C1 segment of cervical spinal cord (tissue), 14 donors: ENCODE measurements at places on chromosomes 1 and 21.

DNA sequence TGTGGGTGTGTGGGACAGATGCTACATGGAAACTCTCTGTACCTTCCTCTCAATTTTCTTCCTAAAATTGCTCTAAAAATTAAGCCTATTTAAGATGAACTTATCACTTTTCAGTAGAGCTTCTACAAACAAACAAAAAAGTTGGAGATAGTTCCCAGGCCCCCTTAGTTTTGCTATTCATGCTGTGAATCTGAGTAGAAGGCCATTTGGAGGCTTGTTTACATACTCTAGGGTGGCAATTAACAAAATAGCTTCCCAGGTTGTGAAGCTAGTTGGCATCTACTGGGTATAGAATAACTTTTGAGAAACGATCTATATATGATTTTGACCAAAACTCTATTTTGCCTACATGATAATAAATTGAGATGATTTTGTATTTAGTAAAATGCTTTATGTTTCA lies 541.4 kb upstream of the B3GALT2 start:
- no peak for DNase-seq

GRCh38 chr21:34519016-34519415 lies 7.0 kb upstream of the KCNE1 start:
- DNase-seq = no peak

DNA sequence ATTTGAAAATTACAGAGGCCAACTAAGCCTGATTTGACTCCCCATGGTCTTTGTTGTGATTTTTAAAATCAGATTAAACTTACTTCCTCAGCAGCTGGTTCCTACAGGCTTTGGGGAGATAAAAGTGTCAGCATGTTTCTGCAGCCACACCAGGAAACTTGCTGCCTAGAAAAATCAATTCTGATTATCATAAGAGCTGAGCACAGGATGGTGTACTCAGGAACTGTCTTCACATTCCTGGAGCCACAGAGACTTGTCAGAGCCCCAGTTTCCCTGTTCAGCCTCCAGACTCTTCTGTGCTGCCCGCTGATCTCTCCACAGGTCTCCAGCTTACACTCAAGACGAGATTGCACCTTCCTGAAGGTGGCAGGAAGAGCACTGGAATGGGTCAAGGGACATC lies 23.9 kb downstream of the RAB3B start:
- DNase-seq = no peak

- no peak for DNase-seq
Observed at GRCh38 chr1:1307923-1308755, at the start of the genes ACAP3 and PUSL1. Gene ACAP3 (minus strand): TSS chr1:1307930. CDS start chr1:1307815, 115 bp downstream. Gene PUSL1 (plus strand): TSS chr1:1308597. CDS start chr1:1308644, 47 bp downstream.

DNA sequence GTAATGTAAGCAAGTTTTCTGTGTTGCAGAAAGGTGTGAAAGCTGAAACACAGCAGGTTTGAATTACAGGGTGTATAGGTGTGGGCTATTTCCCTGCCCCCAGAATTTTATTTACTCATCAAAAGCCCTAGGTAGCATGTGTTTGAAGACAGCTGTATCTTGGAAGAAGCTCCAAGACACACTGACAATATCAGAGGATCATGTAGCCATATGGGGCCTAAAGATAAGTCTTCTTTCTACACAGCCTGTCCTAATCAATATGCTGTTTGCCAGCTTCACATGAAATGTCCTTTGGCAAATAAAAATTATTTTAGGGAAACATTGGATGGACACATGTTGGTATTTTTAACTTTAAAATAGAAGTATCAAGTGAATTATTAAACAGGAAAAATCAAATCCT lies 17.5 kb upstream of the SUCO start:
- DNase-seq = no peak

DNA sequence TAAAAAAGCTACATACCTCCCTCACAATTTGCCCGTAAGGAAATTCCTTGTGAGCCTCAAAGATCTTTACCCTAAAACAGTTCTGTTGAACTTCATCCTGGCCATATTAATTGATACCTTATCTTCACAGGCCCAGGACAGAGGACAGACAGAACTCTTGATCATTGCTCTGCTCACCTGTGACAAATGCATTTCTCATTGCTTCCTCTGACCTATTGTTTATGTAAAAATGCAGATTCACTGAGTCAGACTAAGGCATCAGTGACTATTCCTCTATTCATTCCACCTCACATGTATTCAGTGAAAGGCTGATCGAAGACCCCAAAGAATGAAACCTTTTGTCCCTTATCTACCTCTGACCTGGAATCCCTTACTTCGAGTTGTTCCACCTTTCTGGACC lies 61.0 kb downstream of the BACH1 start:
- no peak for DNase-seq

DNA sequence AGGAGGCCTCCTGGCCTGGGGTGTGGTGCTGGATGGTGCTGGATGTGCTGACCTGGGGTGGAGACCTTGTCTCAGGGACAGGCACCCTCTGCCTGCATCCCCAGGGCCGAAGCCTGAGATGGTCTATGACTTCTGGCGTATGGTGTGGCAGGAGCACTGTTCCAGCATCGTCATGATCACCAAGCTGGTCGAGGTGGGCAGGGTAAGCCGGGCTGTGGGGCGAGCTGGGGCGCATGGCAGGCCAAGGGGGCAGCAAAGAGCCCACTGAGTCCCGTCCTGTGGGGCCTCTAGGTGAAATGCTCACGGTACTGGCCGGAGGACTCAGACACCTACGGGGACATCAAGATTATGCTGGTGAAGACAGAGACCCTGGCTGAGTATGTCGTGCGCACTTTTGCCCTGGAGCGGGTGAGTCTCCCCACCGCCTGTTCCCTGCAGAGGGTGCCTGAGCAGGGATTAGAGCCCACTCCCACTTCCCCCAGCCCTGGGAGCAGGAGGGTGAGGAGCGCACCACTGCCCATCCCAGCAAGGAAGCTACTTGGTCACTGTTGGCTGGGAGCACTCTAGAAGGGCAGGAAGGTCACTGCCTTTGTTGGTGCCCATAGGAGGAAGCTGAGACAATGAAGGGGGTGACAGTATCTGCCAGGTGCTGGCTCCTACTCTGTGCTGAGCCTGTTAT lies 75.2 kb downstream of the PTPRU start:
- no peak for DNase-seq

DNA sequence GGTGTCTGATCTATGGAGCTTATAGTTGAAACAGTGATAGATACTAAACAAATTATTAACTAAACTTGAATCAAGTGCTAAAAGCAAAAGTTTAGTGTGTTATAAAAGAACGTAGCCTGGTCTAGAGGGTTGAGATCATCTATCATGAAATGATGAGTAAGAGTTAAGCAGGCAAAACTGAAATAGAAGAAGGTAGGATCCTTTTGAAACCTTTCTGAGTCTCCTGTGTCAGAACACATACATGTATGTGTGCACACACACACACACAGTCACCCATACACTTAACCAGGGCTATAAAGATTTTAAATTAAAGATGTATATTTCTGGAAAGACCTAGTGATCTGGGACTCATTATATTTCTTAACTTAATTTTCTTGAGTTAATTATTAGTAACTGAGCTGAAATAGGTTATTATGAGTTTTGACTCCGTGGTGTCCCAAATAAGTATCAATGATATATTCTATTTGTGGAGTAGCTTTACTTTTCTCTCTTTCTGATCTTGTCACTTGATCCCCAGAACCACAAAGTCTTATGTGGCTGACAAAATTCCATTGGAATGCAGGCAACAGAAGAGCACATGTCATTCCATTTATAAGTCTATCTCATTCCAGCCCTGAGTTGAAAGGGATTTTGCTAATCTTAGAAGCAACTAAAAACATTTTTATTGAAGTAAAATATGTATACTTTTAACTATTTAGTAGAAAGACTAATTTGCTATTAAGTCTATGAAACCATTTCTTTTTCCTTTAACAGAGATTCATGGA lies 70.7 kb downstream of the PRRX1 start:
- DNase-seq = no peak

GRCh38 chr1:170426596-170426995 lies 105.4 kb upstream of the GORAB start:
- no peak for DNase-seq

- DNase-seq = no peak
Observed at GRCh38 chr1:67013573-67013972, 40.4 kb downstream of the SLC35D1 start.

- peak; percentile 13 for DNase-seq
Observed at GRCh38 chr1:116988248-116988647, 13.3 kb upstream of the CD101 start.

DNA sequence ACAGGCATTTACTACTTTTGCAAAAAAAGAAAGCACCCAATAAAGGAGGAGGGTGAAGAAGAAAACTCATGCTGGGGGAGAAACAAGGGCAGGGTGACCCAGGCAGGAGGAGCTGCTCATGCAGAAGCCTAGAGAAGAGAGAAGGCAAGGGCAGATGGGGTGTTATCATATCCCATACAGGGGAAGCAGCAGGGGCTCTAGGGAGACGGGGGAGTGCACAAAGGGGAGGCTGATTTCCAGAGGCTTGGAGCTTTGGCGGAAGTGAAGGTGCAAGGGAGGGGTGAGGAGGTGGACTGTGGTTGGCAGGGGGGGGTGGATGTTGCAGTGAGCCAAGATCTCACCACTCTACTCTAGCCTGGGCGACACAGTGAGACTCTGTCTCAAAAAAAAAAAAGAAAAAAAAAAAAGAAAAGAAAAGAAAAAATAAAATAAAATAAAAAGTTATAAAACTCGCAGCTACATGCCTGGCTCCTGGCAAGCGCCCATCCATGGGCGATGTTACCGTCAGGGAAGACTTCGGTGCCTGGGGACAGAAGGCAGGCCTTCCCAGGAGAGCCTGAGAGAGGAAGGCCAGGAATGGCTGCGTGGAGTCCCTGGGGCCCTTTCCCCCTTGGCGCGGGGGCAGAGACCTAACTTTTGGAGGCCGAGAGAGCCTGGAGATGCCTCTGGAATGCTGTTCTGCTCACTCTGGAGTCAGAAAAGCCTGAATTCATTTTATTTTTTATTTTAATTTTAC lies 3.3 kb upstream of the FCN3 start:
- no peak for DNase-seq

GRCh38 chr1:23804183-23804835 lies 3.8 kb upstream of the GALE start:
- no peak for DNase-seq

GRCh38 chr21:38499296-38499695 lies 1.0 kb upstream of the ERG start:
- DNase-seq = no peak

DNA sequence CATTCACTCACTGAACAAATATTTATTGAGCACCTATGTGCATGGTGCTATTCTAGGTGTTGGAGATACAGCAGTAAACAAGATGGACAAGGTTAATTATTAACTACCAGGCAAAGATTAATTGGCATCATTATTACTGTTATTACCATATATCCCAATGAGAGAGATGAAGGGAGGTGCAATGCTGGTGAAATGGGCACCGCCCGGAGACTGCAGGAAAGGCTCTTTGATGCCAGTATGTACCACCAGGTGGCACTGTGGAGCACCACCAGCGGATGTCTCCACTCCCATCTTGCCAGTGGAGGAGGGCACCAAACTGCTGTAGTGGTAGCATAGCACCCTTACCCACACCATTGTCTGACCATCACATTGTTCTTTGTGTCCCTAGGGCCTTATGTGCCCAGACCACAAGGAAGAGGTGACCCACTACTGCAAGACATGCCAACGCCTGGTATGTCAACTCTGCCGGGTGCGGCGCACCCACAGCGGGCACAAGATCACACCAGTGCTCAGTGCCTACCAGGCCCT lies 3.0 kb downstream of the TRIM46 start:
- DNase-seq = peak; percentile 52

GRCh38 chr1:205748403-205749233 lies 1.4 kb downstream of the NUCKS1 start:
- DNase-seq = peak; percentile 13

GRCh38 chr1:80445033-80445432 lies 1355.7 kb upstream of the ADGRL2 start:
- DNase-seq = no peak

GRCh38 chr1:171807556-171807955 lies 26.1 kb downstream of the METTL13 start:
- no peak for DNase-seq

DNA sequence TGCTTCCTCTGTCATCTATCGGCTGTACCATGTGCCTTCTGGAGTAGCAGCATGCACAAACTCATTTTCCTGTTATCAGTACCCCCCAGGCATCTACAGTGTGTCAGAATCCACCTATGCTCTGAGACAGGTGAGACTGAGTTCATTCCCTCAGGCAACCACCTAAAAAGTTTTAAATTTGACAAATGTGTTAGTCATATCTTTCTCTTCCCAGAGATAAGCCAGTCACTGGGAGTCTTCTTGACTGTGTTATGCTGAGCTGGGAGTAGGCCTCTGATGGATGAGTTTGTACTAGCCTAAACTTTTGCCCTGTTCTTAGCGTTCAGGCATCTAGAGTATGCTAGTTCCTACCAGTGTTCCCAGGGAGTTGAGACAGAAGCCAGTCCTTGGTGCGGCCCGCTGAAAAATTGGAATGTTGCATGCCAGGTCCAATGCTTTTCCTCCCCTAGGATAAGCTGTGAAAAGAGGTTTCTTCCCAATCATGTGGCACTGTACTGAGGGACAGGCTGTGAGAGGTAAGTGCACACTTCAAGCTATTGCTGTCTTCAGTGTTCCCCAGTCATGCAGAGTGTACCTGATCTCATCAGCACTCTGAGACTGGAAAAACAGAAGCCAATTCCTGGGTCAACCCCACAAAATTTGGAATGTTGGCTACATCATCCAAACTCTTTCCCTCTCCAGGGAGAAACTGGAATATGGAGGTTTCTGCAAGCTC lies 1202.3 kb downstream of the NCAM2 start:
- no peak for DNase-seq

DNA sequence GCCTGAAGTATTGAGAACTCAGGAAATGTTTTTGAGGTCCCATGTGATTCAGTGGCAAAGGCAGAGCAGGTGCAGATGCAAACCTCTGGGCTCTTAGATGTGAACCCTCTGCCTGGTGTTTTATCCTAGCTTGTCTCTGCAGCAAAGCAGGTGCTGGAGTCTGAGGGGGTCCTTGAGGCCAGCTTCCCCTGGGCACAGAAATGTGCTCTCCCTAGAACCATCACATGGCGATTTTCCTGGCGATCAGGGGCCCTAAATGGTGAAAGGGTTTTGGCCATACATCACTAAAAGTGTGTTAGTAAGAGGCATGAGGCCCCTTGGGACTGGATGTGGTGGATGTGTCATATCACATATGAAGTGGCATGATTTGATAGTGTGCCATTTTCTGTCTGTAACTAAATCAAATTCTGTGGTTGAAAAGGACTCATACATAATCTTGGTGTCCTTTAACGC lies 144.8 kb downstream of the ST6GALNAC3 start:
- DNase-seq = no peak

DNA sequence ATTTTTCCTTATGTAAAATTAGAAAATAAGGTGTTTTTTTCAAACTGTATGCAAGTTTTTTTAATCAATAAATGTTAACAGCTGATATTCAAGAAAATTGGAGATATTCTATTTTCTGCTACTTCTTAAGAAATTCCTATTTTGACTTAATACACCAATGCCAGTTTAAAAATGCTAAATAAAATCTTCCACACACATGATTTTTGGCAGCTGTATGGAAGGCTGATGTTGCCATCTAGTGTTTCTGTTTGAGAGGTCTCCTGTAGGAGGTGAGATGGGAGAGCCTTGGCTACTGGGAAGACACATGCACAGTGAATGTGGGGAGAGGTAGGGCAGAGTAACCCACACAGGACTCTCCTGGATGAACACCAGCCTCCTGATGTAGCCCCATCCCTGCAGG lies 29.2 kb upstream of the OR2B11 start:
- DNase-seq = no peak
